ENCODE measurements at places on chromosomes 3 and 15.

- no peak for DNase-seq
Observed at GRCh38 chr3:64038253-64038767, 15.0 kb upstream of the PSMD6 start.

DNA sequence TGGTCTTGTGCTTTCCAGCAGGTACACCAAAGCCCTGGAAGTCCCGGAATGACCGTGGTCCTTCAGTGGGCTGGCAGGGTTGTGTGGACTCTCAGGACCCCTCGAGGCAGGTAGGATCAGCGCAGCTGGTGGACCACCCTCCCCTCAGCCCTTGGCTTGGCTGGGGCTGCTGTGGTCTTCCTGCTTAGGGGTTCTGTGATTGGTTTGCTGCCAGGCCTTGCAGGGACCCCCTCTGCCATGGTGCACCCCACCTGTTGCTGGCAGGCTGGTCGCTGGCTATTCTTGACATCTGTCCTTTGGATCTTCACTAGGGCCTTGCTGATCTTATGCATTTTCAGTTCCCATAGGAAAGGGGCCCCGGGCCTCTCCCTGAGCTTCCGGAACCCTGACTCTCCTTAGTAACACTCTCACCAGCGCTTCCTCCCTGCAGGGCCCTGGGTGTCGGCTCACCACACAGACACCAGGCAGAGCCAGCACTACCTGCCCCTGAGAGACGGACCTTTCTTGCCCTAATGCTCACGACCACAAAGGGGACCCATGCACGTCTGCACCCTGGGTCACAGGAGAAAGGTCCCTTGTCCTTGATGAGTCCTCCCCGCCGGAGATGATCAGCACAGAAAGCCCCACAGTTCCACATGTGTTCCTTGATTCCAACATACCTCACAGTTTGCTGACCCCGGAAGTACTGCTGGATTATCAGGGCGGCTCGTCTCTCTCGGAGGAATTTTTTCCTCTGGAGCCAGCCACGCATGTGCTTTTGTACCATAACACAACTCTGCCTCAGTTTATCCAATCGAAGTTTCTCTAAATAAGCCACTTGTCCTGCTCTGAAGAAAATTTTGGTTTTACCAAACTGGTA, 51.7 kb downstream of the MYO5C start:
- DNase-seq, result no peak

GRCh38 chr3:148839805-148840204, 12.2 kb downstream of the CPB1 start:
- no peak for DNase-seq

DNA sequence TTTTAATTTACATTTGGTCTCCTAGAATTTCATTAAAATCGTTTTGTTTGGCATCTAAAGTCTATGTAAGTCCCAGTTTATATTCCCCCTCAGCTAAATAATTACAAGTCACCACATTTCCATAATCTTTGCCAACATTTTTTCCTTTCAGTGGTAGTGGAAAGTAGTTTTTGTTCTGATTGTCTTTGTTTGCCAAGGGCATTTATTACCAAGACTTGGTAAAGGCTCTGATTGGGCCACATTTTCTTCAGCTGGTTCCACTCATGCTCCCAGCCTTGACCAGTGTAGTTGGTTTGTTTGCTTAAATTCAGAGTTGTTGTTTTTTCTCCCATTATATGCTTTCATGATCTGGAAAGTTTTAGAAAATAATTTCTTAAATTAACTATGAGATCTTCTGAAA, 153.4 kb upstream of the MME start:
- DNase-seq, result no peak

GRCh38 chr3:185693985-185694653, 108.0 kb downstream of the SENP2 start:
- no peak for DNase-seq

- no peak for DNase-seq
Observed at GRCh38 chr15:40115670-40116093, 7.0 kb upstream of the BMF start.

DNA sequence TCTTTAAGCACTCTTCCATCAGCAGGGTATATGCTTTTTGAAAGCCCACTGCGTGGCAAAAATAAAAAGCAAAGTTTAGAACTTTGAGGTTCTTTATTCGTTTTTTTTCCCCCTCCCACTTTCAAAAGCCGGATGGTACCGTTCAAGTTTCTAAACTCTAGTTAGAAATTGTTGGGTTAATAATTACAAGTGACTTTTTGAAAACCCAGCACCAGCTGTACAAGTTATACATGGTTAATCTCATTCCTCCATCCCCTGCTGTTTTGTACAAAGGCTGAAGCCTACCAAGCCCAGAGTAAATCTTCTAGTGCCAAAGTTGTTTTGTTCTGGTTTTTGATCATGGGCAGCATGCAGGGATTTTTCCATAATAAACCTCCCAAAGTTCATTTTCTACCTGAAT, 48.6 kb downstream of the WDR72 start:
- DNase-seq, result no peak

DNA sequence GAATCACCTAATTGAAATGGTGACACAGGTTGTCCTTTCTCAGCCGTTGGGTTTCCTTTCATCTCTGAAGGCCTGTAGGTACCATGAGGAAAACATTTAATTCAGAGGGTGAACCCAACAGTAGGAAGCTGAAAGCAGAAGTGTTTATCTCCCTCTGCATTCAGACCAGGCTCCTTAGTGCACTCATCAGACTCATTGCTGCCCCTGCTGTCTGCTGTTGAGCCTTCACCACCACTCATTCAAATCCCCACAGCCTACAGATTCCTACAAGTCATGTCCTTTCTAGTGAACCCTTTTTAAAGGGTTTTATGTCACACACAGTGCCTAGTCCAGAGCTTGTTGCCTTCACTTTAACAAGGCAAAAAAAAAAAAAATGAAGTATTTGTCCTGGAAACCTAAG, 13.4 kb downstream of the WDR48 start:
- no peak for DNase-seq

DNA sequence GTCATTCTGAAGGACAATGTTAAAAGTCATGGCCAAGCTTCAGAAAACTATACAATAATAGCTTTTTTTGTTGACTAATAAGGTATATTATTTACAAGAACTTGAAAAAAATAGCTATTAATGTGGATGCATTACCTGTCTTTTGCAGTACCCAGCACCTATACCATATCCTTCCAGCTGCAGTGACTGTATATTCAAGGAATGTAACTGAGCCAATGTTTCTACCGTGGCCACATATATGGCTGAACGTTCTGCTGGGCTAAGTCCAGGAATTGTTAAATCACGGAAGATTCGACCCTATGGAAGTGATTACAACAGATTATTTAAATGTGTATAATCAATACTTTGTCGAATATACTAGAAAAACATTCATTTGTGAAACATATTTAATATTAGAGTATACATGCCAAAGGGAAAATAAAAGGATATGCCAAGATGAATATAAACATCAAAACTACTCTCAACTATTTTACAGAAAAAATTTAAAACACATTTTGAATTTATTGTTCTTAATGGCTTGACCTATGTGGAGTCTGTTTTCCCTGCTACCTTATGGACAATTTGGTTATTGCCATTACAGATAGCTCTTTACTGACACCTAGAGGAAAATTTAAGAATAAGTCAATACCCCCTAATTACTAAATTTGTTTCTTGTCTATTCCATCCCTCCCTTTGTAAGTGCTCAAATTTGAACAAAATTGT, 17.6 kb downstream of the ACAD11 start:
- DNase-seq, result no peak

DNA sequence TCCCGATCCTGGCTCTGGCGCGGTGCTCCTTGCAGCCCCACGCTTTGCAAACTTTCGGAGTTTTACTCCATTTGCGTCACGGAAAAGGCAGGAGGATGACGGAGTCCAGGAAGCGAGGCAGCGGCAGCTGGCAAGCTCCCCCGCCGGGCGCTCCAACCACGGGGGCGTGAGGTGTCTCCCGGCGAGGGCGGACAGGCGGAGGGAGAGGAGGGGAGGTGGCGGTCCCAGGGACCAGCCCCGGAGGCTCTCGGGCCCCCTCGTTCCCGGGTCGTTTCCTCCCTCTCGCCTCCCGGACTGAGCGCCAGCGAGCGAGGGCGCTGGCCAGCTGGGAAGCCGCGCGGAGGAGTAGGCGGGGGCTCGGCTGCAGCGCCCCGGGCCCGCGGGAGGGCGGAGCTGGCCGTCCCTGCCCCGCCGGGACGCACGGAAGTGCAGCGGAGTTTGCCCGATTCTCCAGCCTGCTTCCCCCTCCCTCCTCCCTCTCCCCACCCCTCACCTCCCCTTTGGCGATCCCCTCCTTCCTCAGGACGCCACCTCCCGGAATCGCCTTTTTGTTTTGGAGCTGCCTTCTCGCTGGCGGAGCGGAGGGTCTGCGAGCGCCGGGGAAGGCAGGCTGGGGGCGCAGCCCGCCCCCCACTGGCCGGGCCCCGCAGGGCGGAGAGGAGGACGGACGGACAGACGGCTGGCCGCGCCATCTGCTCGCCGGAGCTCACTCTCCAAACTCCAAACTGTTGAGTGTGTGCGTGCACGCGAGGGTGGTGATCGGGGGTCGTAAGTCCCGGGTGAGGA, at the start of gene SNX33:
TSS of gene SNX33 (plus strand) at position 543 of the 786 bp plus-strand sequence. CDS start 1,191 bp downstream, outside the sequence.
- DNase-seq, result peak; percentile 45

- no peak for DNase-seq
Observed at GRCh38 chr3:73559749-73560148, 65.0 kb downstream of the PDZRN3 start.

GRCh38 chr3:118544458-118544857, 490.2 kb downstream of the IGSF11 start:
- DNase-seq, result no peak

- no peak for DNase-seq
Observed at GRCh38 chr15:75776065-75776423, 63.4 kb upstream of the CSPG4 start.

DNA sequence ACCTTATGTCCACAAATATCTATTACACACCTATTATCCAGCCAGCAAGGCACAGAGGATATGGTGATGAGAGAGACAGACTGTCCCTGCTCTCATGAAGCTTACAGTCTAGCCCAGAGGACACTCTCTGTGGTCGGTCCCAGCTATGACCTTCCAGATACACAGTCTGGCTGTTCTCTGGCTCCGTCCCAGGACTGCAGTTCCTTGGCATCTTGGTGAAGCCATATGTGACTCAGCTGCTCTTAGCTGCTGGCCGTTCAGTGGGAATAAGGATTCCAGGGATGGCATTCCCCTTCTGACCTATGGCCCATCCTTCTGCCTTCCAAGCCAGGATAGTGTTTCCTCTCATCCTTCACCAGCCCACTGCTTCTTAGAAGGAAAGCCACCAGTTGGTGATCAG, 30.8 kb downstream of the MEX3B start:
- no peak for DNase-seq

DNA sequence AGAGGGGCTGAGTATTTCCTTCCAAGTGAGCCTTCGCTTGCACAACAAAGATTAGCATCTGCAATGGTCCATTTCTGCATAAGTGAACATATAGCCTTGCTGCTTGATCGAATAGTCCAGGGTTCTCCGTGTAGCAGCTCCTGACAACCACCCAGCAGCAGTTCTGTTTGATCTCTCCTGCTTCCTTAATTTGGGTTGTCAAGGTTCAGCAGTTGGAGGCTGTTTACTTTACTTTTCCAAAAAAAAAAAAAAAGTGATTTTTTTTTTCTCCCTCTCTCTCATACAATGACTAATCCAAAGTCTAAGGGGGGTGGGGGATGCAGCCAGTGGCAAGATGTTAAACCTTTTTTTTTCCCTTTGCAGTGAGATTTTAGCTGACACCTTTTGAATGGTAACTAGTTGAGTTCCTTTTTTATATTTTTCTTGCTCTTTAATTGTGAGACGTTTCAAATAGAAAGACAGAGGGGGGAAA, 3.6 kb downstream of the FOXP1 start:
- no peak for DNase-seq

- DNase-seq, result no peak
Observed at GRCh38 chr3:157542711-157543500, 39.7 kb upstream of the VEPH1 start.

DNA sequence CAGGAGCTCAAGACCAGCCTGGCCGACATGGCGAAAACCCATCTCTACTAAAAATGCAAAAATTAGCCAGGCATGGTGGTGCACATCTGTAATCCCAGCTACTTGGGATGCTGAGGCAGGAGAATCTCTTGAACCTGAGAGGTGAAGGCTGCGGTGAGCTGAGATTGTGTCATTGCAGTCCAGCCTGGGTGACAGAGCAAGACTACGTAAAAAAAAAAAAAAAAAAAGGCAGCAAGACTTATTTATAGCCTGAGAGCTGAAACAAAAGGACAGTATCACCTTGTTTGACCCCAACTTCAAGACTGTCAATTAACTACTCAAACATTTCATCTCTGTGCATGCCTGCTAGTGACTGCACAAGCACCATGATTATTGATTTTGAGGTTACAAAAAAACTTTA, 478.9 kb upstream of the GBE1 start:
- no peak for DNase-seq

DNA sequence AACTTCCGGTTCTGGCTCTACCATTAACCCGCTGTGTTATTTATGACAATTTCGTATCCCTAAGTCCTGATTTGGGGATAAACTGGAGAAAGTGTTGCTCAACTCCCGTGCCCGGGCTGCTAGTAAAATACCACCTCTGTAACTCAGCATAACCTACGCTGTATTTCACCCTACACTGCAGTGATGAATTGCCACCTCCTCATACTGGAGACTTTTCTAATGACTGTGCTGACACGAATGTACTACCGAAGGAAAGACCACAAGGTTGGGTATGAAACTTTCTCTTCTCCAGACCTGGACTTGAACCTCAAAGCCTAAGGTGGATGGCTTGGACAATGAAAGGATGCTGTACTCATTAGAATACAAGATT, 16.5 kb downstream of the SLC51A start:
- DNase-seq, result no peak

- DNase-seq, result no peak
Observed at GRCh38 chr15:51448622-51449399, 107.4 kb downstream of the GLDN start.

DNA sequence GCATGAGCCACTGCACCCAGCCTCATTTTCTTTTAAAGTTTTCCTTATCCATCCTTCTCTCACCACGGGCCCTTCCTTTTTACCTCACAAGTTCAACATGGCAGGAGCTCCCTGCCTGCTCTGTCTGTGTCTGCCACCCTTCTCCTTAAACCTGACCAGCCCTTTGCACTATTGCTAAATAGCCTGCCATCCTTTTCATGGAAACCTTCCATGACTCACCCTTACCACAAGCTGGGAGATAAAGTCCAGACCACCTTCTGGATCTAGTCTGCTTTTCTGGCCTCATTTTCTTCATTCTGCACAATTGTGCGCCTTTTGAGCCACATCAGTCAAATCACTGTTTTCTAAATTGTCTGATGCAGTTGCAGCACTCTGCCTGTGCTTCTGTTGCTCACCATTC, 8.9 kb downstream of the PARP14 start:
- DNase-seq, result no peak
